ENCODE measurements at places on chromosomes 16 and 17.

- DNase-seq = no peak
Measured at GRCh38 chr16:79436885-79437284, 163.7 kb downstream of the MAF start.

- no peak for DNase-seq
Measured at GRCh38 chr16:60727851-60728250, 1308.4 kb downstream of the CDH8 start.

DNA sequence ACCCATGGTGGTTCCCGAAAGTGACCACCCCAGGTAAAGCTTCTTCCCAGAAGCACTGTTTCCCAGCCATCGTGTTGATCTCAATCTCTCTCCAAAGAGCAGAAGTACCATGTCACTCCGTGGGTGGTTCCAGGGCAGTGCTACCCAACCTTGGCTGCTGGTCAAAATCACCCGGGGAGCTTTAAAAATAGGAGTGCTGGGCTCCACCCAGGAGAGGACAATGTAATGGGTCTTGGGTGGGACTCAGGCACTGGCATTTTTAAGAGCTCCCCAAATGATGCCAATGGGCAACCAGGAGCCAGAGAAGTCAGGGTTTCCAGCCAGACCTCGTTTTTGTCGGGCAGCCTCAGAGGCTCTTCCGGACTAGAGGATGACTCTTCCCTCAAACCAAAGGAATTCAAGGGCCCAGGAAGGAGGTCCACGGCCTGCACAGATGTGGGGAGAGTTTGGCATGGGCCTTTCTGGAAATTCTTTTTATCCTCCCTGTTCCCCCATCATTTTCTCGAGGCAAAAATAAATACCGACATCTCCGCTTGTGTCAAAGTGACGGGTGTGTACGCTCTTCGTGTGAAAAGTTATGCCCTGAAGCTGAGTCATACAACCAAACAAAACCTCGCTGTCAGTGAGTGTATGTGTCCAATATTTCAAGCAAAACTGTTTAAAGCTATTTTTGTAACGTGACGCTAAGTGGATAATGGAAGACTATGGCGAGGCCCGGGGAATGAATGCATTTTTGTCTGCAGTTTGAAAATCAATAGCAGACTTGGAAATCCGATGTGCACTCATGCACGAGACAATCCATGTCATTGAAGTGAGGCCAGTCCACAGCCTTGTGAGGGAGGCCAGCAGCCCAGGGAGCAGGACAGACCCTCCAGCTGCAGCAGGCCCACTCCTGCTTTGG, 364.1 kb downstream of the FOXL1 start:
- DNase-seq = no peak

DNA sequence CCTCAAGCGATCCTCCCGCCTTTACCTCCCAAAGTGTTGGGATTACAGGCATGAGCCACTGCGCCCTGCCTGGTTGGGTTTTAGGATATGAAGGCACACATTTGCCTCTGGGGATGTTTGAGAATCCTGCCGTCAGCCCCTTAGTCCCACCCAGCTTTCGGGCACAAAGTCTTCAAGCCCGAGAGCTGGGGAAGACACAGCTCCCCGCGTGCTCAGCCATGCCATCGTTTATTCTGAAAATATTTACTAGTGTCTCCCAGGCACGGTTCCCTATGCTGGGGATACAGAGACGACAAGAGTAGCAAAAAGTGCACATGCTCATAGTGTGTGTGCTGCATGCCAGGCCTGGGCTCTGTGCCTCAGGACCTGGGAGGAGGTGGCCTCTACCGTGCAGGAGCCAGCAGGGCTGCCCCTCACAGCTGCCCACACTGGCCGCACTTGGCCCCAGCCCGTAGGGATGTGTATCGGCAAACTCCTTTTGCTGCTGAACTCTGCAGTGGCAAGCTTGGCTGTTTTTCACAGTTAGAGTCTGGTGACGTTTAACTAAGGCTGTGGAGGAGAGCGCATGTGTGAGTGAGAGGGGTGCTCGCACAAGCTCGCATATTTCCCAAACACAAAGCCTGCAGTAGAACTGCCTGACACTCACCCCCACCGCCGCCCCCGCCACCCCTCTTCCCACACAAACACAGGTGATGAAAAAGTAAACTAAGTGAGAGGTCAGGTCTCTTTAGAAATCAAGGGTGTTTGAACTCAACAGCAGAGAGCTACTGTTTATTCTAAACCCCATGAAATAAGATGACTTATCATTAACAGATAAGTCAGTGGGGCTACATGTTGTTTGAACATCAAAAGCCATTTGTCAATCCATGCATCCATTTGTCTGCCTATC, 266.4 kb downstream of the MRTFB start:
- DNase-seq = no peak

DNA sequence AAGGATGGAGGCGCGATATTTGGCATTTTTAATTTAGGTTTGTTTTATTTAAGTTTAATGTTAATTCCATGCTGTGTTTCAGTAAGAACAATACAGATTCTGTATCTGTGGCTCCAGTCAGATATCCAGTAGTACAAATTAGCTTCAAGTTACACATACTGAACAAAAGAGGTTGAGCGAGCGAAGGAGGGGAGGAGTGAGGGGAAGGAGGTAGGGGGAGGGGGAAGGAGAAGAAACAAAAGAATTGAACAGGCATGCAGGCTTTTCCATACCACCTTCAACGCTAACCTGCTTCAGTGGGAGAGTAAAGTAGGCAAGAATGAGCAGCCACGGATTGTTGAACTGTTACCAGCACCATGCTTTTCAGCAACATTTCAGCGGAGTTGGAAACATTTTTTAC, 55.5 kb downstream of the YWHAE start:
- DNase-seq = no peak

GRCh38 chr17:75848523-75849278, 4.5 kb upstream of the UNC13D start:
- DNase-seq = peak; percentile 54

Measured in COR-L47 (cell line).